ENCODE measurements at places on chromosomes 11 and 22. TPM values are rescaled to one million over a fixed set of nuclear protein-coding genes. Genes with fewer than 3 reads are reported as not detected.
A peak's percentile ranks its signal among the peaks of the same experiment; 100 is the strongest.

DNA sequence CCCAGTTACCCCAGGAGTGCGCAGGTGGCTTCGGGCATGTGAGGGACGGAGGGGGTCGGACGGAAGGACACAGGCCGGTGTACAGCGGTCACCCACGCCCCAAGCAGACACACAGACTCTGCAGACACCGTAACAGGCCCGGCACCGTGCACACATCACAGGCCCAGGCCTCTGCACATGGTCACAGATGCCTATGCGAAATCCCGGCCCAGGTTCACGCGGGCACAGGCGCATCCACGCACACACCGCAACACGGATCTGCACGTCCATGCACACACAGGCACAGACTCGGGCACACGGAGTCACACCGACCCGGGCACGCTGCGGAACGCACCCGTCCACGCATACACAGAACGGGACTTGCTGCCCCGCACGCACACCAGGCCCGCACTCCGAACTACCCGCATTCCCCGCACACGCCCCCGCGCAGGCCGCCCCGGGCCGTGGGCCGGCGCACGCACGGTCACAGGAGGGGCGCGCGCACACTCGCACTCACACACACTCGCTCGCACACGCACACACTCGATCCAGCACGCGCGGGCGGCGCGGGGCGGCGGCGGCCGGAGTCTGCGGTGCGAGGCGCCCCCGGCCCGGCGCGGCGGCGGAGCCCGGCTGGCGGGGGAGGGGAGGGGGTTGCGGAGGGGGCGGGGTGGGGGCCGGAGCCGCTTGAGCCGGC is at the start of gene MGAT3:
TSS of gene MGAT3 (plus strand) at position 491 of the 676 bp plus-strand sequence. CDS start 30,336 bp downstream, outside the sequence.
- no peaks in the 10 kb centered on the region for H3K27me3 ChIP-seq
- H3K4me3 ChIP-seq: peak within 1 kb of the TSS; percentile 90
- H3K36me3 ChIP-seq: no peaks in the 10 kb centered on the region
- peak within 1 kb of the TSS; percentile 53 for H3K27ac ChIP-seq
- DNase-seq: no peak

GRCh38 chr11:27213232-27213660 is 149.8 kb downstream of the CCDC34 start:
- no peak overlapping the region for H3K4me3 ChIP-seq
- peaks cover 45% of the 10 kb centered on the region for H3K4me1 ChIP-seq
- DNase-seq: peak; percentile 46

DNA sequence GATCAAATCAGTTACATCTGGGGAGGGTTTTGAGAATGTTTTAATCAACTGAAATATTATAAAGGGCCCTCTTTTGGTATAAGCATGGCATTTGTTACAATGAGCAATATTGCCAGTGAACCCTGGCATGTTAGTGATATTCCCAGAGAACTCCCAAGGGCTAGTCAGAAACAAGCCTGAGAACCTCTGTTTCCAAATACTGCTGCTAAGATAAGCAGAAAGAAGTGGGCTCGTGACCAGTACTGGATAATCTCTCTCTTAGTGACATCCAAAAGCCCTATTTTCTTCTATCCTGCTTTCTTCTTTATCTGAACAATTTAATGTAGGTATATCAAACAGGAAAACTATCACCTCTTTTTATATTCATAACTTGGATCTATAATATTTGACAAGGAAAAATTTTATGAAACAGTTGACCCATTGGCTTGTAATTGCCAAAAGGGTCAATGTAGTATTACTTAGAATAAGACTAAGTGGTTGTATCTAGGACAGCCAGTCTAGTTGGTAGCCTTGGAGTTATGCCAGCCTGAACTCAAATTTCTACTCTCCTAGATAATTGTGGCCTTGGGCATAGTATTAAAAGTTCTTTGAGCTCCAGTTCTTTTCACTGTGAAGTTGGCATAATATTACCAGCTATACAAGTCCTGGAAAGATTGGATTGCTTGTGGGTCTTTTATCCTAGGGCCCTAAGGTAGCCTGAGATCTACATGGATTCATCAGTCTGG is 15.7 kb downstream of the CAT start:
- H3K27ac ChIP-seq: no peak overlapping the region
- no peak overlapping the region for H3K4me3 ChIP-seq
- H3K27me3 ChIP-seq: no peaks in the 10 kb centered on the region

- no peaks in the 10 kb centered on the region for H3K36me3 ChIP-seq
- H3K27me3 ChIP-seq: no peaks in the 10 kb centered on the region
- H3K27ac ChIP-seq: no peak overlapping the region
- DNase-seq: peak; percentile 81
These were observed 37.2 kb upstream of the ACER3 start for GRCh38 chr11:76823481-76824028.

DNA sequence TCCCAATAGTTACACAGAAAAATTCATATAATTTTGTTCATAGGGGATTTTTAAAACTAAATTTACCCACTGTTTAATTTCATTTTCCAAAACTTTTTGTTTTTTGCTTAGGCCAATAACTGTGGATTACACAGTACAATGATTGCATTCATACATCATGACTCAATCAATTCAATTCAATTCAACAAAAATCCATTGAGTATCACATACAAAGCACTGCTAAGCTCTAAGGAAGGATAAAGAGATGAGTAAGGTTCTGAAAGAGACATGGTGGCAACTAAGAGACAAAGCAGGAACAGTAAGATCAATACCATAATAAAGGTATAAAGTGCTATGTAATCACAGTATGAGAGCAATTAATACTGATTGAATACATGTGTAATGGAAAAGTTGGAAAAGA is 9.4 kb upstream of the LAYN start:
- no peaks in the 10 kb centered on the region for H3K4me1 ChIP-seq

DNA sequence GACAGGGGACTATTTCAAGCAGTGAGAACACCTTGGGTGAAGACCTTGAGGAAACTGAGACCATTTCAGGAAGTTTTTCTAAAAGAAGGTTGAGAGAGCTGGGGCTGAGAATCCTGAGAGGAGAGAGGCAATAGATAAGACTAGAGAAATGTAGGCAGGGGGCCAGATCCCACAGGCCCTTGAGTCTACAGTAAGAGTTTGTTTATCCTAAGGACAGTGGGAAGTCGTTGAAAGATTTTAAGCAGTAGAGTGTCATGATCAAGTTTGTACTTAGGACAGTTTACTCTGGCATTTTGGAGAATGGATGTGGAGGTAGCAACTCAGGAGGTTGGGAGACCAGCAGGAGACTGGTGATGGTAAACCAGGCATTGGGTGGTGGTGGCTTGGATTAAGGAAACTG is 17.1 kb downstream of the HSD17B12 start:
- no peaks in the 10 kb centered on the region for H3K27me3 ChIP-seq
- H3K27ac ChIP-seq: peak overlapping the region; percentile 72
- H3K36me3 ChIP-seq: no peaks in the 10 kb centered on the region

DNA sequence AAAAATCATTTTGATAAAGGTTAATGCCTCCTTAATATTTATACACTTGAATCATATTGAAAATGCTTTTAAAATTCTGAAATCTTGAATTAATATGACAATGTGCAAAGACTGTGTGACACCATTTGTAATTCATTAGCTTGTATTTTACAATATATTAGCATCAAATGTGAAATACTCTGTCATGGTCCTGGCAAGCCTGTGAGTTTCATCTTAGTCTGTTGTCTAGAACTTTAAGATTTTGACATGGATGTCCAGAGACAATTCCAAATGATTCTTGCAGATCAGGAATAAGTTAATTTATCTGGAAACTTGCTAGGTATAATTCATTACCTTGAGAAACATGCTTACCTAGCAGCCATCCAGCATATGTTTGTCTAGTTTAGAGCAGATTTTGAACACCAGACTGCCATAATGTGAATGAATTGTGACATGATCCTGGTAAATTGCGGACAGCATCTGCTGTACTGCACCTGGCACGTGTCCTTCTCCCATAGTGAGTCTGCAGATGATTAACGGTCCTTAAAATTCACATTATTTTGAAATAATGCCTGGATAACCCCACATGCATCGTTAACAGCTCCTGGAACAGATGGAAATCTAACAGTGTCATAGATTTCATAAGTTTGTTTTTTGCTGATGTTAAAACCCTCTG is 34.5 kb upstream of the DEUP1 start:
- H3K27ac ChIP-seq: no peak overlapping the region
- no peaks in the 10 kb centered on the region for H3K27me3 ChIP-seq
- no peaks in the 10 kb centered on the region for H3K4me1 ChIP-seq
- H3K36me3 ChIP-seq: no peaks in the 10 kb centered on the region

DNA sequence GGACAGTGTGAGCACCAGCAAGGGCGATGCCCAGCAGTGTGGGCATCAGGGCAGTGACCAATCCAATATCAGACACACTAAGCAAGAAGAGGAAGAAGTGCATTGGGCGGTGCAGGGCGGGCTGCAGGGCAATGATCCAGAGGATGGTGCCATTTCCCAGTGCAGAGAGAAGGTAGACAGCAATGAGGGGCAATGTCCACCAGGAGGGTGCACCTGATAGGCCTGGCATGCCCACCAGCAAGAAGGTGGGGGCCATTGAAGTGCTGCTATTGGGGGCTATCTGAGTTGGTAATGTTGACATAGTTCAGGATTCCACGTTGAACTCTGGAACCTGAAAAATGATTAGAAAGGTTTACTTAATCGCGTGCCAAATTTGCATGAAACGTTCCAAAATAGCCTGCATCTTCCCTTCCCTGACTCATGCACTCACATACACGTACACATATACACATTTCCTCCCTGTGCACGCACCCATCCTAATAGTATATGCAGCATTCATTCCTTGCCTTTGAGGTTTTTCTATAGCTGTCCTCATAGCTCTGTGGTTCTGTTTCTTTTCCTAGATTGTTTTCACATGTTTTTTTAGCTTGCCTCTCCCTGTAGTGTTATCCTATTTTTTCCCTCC is at the start of gene OR51S1:
TSS of gene OR51S1 (minus strand) at position 301 of the 625 bp plus-strand sequence. CDS start at position 301, 0 bp downstream.
- no peaks in the 10 kb centered on the region for H3K27me3 ChIP-seq
- DNase-seq: no peak
- H3K27ac ChIP-seq: no peak within 1 kb of the TSS
- H3K4me3 ChIP-seq: no peak within 1 kb of the TSS
- H3K36me3 ChIP-seq: no peaks in the 10 kb centered on the region
- H3K4me1 ChIP-seq: no peaks in the 10 kb centered on the region

GRCh38 chr11:105367129-105367528 is 227.6 kb upstream of the CARD18 start:
- no peaks in the 10 kb centered on the region for H3K36me3 ChIP-seq
- no peak for DNase-seq

- H3K27me3 ChIP-seq: no peaks in the 10 kb centered on the region
- no peak overlapping the region for H3K27ac ChIP-seq
- H3K4me3 ChIP-seq: no peak overlapping the region
- DNase-seq: no peak
- no peaks in the 10 kb centered on the region for H3K36me3 ChIP-seq
These were observed 55.7 kb upstream of the PICALM start for GRCh38 chr11:86124251-86125233.

DNA sequence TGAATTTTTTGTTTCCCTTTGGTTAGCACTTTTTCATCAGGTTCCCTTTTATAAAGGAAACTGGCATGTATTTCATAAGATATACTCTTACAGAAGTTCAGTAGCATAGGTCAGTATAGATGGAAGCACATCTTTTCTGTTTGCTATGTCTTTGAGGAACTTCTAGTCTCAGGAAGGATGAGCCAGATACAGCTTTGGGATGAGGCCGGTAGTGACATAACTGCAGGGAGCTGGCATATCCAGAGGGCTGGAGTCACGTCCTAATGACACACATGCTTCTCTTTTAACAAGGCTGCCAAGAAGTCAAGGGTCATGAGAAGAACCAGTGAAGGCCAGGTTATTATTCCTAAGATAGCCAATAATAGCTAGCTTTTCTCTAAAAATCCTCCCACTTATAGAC is 33.3 kb upstream of the ADSL start:
- DNase-seq: no peak
- H3K4me1 ChIP-seq: no peaks in the 10 kb centered on the region
- H3K36me3 ChIP-seq: peaks cover 93% of the 10 kb centered on the region
- H3K4me3 ChIP-seq: no peak overlapping the region
- H3K27ac ChIP-seq: no peak overlapping the region

DNA sequence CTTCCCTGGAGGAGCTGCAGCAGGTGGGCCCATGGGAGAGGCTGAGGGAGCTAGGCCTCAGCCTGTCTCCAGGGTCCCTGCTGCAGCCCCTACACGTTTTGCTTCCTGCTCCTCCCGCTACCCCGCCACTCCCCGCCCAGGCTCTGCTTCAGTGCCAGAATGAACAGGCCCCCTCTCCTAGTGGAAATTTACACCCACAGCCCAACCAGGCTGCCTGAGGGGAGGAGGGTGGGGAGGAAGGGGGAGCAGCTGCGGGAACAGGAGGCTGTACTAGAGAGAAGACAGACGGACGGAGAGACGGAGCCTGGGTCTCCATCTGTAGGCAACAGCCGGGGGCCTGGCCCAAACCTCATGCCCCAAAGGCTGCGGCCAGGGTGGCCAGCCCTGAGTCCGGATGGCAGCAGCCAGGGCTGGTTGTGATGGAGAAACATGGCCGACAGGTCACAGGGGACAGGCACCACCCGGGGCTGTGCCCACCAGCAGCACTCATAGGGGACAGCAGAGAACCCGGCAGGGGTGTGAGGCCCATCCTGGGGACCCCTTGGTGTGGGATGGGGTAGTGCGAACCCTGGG is 20.6 kb downstream of the FLRT1 start:
- H3K4me3 ChIP-seq: no peak overlapping the region
- no peak overlapping the region for H3K27ac ChIP-seq
- no peak for DNase-seq
- no peaks in the 10 kb centered on the region for H3K27me3 ChIP-seq
- H3K4me1 ChIP-seq: peaks cover 5% of the 10 kb centered on the region

- peak; percentile 12 for DNase-seq
- no peak overlapping the region for H3K27ac ChIP-seq
- no peak overlapping the region for H3K4me3 ChIP-seq
- H3K27me3 ChIP-seq: no peaks in the 10 kb centered on the region
- H3K36me3 ChIP-seq: no peaks in the 10 kb centered on the region
- H3K4me1 ChIP-seq: no peaks in the 10 kb centered on the region
These were observed 89.9 kb upstream of the AMOTL1 start for GRCh38 chr11:94678236-94678635.

GRCh38 chr22:25111579-25112517 is 87.8 kb upstream of the CRYBB3 start:
- H3K27me3 ChIP-seq: no peaks in the 10 kb centered on the region
- peak overlapping the region; percentile 23 for H3K4me3 ChIP-seq
- no peaks in the 10 kb centered on the region for H3K36me3 ChIP-seq
- H3K27ac ChIP-seq: peak overlapping the region; percentile 78

GRCh38 chr11:86811637-86812321 is 11.4 kb downstream of the PRSS23 start:
- no peak overlapping the region for H3K27ac ChIP-seq
- H3K4me1 ChIP-seq: peaks cover 46% of the 10 kb centered on the region
- no peaks in the 10 kb centered on the region for H3K36me3 ChIP-seq
- H3K4me3 ChIP-seq: no peak overlapping the region
- H3K27me3 ChIP-seq: no peaks in the 10 kb centered on the region
- no peak for DNase-seq

- no peaks in the 10 kb centered on the region for H3K27me3 ChIP-seq
- H3K4me1 ChIP-seq: no peaks in the 10 kb centered on the region
- no peak overlapping the region for H3K4me3 ChIP-seq
- H3K36me3 ChIP-seq: no peaks in the 10 kb centered on the region
These were observed 1097.4 kb upstream of the CCDC90B start for GRCh38 chr11:84383576-84383975.

The MYO7A gene
- total RNA-seq: 1.6 TPM

The GGTLC2 gene
- total RNA-seq: not detected

The MB gene
- 952 TPM for total RNA-seq

The H19 gene
- 316 TPM for total RNA-seq

The MRGPRX3 gene
- not detected for total RNA-seq

The SCARF2 gene
- total RNA-seq: 66.1 TPM

The ESAM gene
- total RNA-seq: 1.5 TPM

The EMSY gene
- total RNA-seq: 74.4 TPM

The GAS2L1 gene
- total RNA-seq: 17.3 TPM

The TBX10 gene
- total RNA-seq: not detected

The LIF gene
- total RNA-seq: 0.39 TPM

The CABP7 gene
- not detected for total RNA-seq

The FUT4 gene
- 5.0 TPM for total RNA-seq

The OR52H1 gene
- total RNA-seq: 0.83 TPM

The E2F8 gene
- total RNA-seq: 5.2 TPM

The C22orf31 gene
- total RNA-seq: not detected

The BCL2L13 gene
- total RNA-seq: 54.5 TPM

The CBX6 gene
- total RNA-seq: 62.5 TPM
